ENCODE measurements at places on chromosomes 6 and 20.
A peak's percentile ranks its signal among the peaks of the same experiment; 100 is the strongest.

DNA sequence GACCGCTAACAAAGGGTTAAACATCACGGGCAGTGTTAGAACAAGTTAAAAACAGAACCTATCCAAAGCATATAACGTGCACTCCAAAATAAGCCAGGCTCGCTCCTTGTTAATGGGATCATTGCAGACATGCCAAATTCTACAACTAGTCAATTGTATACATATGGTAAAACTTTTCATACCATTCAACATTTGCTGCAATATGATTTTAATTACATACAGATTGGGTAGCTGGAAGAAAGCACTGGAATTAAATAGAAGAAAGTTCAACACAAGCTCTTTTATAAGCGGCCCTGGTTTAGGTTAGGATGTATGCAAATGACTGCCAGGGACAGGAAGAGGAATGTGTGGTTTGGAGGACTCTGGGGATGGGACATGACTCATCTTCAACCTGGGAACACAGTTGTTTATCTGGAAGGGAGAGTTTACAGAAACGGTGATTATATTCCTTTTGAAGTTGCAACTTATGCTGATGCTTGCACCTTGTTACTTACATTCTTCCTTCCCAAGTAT, 62.5 kb upstream of the TIAM2 start:
- peak; percentile 64 for DNase-seq

- no peak for DNase-seq
These were observed 37.2 kb downstream of the SEL1L2 start for GRCh38 chr20:13953227-13953626.

- peak; percentile 50 for DNase-seq
These were observed 42.6 kb upstream of the SUPT3H start for GRCh38 chr6:45420083-45420908.

DNA sequence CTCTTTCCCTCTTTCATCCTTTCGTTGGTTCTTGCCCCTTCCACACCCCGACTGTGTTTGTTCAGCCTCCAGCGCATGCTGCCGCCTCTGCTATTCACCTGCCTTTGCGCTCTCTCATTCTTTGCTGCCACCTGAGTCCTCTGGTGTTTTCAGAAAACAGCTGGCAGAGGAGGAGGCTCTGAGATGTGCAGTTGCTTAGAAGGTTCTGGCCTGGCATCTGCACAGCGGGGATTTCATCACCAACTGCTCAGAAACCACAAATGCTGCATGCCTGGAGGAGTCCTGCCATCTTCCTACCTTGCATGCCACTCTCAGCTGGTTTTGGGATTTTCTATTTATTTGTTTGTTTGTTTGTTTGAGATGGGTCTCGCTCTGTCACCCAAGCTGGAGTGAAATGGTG, 39.2 kb upstream of the CLDN20 start:
- DNase-seq, result no peak

- DNase-seq, result no peak
These were observed 28.8 kb downstream of the HBS1L start for GRCh38 chr6:135025775-135026174.

DNA sequence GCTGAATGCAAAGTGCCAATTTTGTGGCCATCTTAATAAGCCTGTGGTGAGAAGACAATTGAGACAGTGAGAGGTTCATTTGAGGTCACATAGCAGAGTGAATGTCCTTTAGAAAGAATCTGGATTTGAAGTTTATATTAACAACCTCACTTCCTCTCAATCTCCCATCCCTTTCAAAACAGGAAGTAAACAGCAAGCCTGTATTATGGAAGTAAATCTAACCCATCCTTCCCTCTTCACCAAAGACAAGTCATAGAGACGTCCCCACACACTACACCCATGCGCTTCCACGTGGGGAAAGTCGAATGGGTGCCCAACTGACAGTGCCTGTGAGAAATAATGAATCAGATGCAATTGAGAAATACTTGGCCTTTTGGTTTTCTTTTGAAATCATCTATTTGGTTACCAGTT, 28.8 kb upstream of the CCND3 start:
- no peak for DNase-seq

- peak; percentile 75 for DNase-seq
These were observed 156.0 kb downstream of the DST start for GRCh38 chr6:56486681-56487080.

DNA sequence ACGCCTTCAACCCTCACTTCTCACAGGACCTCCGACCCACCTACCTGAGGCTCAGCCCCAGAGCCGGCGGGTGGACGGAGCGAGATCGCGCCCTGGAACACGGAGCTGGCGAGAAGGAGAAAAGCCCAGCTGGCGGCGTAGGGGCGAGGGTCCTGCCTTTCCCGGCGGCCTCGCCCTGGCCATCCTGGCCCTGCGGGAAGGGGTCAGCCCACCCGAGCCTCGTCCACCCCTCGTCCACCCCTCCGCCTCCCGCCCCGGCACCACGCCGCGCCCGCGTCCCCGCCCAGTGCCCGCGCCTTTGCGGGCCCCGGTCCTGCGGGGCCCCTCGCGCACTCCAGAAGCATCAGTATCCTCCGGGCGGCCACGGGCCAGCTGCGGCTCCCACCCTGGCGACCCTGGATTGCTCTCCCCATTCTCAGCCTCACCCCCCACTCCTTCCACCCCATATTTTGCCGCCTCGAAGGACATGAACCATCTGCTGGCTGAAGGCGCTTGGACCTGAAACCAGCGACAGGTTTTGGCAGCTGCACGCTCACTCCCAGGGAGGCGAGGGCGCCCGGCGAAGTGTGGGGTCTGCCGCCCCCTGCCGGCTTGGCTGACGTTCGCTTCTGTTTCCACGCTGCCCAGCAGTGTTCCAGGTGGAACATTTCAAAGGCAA, 65.1 kb downstream of the PLG start:
- peak; percentile 49 for DNase-seq

DNA sequence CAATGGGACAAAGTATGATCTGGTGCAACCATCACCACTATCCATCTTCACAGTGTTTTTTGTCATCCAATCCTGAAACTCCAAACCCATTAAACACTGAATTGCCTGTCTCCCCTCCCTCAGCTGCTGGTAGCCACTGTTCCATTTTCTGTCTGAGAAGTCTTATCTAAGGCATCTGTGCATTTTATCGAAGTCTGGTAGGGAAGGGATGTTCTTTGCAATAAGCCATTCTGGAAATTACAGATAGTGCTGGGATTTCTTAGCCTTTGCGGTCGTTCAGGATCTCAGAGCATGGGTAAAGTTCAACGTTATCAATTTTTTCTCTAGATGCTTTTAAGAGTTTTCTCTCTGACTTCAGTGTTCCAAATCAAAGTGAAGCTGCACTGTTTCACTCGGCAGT, 24.1 kb downstream of the KIF25 start:
- DNase-seq, result no peak

- DNase-seq, result no peak
These were observed 5.5 kb downstream of the CST7 start for GRCh38 chr20:24954566-24954965.

GRCh38 chr6:159682295-159682694, 10.7 kb downstream of the SOD2 start:
- no peak for DNase-seq

- DNase-seq, result no peak
These were observed 138.5 kb upstream of the BEND6 start for GRCh38 chr6:56816370-56816769.

DNA sequence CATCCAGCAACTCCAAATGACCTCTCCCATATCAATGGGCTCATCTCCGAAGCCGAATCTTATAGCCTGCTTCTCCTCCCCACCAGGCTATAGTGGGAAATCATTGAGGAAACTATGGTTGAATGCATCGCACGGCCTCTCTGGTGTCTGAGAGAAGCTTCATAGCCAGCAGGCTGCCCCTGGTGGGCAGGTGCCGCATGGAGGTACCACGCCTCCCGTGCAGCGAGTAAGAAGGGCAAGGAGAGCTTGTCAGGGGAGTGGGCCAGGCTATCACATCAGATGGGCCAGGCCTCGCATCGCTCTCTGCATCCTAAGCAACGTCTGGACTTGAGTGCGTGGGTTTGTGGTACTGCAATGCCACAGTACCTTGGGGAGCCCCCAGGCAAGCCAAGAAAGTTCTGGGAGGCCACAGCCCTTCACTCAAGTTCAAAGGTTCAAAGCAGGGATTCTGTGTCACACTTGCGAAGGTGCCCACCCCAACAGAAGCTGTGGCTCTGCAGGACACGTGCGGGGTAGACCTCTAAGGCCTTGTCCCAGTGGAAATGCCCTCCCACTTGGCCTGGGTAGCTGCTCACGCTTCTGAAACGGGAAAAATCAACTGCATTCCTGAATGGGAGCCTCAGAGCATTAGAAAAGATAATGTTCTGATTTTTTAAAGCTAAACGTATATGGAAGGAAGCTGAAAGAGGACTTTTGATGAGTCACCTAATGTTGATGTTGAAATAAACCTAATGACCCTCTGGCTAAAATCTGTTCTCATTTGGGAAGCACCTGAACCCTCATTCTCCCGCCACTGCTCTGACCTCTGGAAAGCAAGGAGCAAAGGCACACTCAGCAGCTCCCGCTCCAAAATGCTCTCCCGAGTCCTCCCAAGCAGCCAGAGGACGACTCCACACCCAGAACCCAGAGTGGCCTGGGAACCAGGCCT, 8.4 kb upstream of the IRF4 start:
- no peak for DNase-seq

- peak; percentile 41 for DNase-seq
These were observed 14.2 kb downstream of the ARID1B start for GRCh38 chr6:156791320-156791850.

DNA sequence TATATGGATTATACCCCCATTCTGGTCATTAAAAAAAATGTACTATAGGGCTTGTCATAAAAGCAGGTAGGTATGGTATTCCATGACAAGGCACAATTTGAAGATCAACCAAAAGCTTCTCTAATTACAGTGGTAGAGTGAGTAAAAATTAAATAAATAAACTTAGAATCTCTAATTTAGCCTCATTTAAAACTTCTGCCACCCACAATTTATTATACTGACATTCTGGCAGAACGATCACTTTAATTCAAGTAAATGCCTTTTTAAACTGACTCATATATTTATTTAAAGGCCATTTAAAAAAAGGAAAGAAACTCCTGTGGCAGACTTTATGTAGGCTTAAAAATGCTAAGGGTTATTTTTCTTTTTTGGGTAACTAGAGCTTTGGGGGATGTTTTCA, 68.3 kb upstream of the PHACTR2 start:
- no peak for DNase-seq

Data from kidney glomerular epithelial cell (primary cell).